ENCODE measurements at places on chromosomes 2 and 18. TPM values are rescaled to one million over a fixed set of nuclear protein-coding genes. Genes with fewer than 3 reads are reported as not detected.

DNA sequence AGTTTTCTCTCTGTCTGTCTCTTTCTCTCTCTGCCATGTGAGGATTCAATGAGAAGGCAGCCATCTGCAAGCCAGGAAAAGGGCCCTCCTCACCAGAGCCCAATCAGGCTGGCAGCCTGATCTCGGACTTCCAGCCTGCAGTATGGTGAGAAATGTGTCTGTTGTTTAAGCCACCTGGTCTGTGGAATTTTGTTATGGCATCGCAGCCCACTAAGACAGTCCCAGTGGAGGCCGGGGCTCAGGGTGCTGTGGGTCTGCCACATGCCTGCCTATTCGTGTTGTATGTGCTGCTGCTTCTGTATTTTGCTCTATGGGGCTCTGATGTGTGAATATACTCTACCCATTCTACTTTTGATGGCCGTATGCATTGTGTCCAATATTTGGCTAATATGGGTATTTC is 139.0 kb upstream of the HS6ST1 start:
- no peak for DNase-seq

DNA sequence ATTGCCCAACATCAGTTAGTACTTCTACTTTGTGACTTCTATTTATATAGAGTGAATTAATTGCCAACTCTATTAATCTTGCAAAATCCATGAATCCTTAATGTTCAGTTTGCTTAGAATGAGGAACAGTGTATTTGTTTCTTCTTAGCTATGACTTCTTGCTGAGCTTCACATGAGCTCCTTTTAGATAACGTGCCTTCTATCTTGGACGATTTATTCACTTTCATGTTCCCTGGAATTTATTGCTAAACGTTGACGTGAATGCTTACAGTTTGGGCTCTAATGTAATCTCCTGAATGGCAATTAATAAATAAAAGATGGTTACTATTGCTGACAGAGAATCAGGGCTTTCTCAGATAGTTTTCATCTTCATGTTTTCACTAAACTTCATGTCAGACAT is 384.5 kb upstream of the NRP2 start:
- no peak for DNase-seq

- DNase-seq, result no peak
These were observed 814.0 kb upstream of the ID2 start for GRCh38 chr2:7867867-7868266.

DNA sequence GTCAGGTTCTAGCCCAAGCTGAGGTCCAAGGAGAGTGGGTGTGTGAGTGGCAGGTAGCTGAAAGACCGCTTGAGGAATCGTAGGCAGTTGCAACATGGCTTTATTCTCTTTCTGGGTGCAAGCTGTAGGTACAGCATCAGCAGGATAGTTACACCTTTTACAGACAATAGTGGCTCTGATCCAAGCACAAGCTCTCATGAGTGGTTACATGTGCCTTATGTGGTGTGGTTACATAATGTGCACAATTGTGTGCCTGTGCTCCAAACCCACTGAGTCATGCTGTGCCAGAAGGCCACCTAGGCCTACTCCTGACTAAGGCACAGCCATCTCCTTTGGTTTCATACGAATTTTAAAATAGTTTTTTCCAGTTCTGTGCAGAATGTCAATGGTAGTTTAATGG is 227.6 kb downstream of the SATB2 start:
- no peak for DNase-seq

DNA sequence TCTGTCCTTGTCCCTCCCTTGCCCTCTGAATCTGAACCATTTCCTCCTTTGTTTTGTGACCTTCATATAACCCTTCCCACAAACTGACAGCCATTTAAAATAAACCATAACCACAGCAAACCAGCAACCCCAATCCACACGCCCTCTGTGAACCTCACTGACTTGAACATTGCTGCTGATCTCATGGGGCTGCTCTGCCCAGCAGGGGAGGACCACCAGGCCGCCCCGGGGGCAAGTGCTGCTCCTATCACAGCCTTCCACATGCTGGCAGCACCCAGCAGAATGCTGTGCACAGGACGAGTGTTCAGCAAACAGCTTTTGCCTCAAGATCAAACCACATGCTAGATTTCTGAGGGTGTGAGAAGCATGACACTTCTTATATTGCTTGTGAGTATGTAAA is 73.9 kb upstream of the UXS1 start:
- DNase-seq, result no peak

DNA sequence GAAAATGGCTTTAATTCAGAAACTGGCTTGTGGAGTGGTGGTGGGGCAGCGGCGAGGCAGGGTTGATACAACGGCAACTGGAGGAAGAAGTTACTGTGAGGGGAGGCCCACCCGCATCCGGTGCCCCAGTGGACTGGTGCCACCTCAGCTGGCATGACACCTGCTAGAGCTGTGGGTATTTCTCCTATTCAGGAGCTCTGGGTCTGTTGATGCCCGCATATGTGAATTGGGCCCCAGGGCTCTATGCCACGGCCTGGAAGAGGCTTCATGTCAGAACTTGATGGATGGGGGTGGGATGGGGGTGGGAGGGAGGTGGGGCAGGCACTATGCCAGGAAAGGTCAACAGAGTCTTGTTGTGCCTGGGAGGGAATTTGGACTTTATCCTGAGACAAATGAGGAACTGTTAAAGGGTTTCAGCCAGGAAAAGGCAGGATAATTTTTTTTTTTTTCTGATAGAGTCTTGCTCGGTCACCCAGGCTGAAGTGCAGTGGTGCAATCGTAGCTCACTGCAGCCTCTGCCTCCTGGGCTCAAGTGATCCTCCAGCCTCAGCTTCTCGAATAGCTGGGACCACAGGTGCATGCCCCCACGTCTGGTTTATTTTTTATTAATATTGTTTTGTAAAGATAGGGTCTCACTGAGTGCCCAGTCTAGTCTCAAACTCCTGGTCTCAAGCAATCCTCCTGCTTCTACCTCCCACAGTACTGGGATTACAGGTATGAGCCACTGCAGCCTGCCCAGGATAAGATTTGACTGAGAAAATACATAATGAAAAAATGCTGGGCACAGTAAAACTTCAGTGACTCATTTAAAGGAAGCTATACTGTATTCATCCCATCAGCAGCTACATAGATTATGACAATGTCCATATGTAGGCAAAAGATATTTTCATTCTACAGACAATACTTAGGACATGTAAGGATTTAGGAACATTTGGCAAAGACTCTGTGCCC is 52.6 kb downstream of the SH2D6 start:
- peak; percentile 19 for DNase-seq

- DNase-seq, result no peak
These were observed 9.3 kb upstream of the MTCL1 start for GRCh38 chr18:8695932-8696517.

GRCh38 chr2:203808046-203808750 is 59.4 kb upstream of the CTLA4 start:
- DNase-seq, result no peak

DNA sequence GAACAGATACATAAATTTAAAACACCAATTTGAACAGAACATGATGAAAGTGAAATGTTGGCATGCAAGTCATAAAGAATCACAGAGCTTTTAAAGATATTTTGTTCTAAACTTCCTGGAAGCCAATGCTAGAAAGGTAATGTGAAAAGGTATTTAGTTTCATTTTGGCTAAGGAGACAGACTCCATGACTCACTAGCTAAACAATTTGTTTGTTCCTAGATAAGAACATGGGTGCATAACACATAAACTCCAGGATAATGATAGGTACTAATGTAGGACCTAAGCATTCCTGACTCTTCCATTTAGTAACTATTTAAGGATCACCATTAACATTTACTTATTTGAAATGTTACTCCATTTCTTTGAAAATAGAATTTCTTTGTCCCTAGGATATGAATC is 292.5 kb upstream of the CNTNAP5 start:
- no peak for DNase-seq

DNA sequence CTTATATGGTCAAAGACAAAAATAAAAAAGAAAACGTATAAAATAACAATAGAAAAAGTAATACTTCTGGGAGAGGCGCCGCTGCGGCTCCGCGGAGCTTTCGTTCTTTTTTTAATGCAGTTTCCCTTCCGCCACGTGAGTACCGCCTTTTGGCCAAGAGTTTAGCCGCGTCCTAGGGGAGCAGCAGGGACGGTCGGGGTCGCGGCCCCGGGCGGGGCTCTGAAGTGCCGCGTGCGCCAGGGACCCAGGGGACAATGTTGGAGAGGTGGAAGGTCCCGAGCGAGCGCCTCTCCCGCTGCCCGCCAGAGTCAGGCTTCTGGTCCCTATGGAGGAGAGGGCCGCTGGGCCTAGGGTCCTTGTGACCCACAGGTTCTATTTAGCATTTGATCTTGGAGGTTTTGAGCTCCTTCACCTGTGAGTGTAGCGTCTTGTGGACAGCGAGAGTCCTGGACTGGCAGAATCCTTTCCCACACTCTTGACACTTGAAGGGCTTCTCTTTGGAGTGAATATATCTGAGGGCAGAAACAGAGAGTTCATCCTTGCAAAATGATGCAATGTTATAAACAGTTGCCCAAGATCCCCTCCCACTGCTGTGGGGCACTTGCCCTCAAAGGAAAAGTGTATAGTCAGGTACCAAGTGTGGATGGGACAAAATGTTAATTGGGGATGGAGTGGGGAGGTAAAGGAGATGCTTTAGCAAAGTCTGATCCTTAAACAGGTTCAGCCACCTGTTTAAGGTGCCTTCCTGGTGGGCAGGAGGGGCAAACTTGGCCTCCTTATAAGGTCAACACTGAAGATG is 6.3 kb downstream of the OSR1 start:
- no peak for DNase-seq

DNA sequence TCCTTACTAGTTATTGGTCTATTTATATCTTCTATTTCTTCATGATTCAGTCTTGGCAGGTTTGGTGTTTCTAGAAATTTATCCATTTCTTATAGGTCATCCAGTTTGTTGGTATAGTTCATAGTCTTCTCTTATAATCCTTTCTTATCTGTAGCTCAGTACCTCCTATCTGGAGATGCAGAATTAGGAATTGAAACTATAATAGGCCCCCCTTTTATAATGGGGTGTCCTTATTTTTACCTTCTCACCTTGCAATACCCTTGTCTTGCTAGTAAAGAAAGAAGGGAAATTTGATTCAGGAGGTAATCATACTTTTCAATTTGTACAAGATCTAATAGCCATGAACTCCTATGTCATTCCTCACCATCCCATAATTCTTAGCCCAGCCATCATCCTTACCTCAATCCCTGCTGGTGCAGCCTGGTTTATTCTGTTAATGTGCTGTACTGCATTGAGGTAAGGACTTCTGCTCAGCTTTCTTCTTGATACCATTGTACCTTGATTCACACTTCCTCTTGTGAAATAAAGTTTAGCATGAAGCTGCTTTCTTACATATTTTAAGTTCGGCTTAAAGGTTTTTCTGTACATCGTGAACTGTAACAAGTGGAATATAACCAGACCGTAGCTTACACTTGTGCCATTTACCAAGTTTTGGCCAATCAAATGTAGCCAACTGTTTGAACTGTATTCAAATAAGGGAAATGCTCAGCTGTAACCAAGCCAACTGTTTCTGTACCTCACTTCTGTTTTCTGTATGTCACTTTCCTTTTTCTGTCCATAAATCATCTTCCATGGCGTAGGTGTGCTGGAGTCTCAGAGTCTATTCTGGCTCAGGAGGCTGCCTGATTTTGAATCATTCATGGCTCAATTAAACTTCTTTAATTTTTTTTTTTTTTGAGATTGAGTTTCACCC is 40.1 kb upstream of the PTH2R start:
- DNase-seq, result no peak

GRCh38 chr2:189347540-189347939 is 93.7 kb upstream of the WDR75 start:
- DNase-seq, result no peak

DNA sequence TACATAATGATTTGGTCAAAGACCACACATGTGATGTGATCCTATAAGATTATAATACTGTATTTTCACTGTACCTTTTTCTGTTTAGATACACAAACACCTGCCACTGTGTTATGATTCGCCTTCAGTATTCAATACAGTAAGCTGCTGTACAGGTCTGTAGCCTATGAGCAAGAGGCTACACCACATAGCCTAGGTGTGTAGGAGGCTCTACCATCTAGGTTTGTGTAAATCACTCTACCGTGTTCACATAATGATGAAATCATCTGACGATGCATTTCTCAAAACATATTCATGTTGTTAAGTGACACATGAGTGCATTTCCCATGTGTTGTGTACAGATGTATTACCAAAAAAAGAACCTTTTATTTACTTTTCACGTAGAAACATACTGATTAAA is 74.5 kb downstream of the USP40 start:
- DNase-seq, result no peak

- DNase-seq, result no peak
These were observed 542.8 kb upstream of the ID2 start for GRCh38 chr2:8138923-8139667.

GRCh38 chr2:72719416-72719815 is 106.4 kb downstream of the EXOC6B start:
- peak; percentile 55 for DNase-seq

GRCh38 chr2:218129458-218130135 is 3.8 kb downstream of the CXCR2 start:
- no peak for DNase-seq

- DNase-seq, result no peak
These were observed 276.3 kb downstream of the RND3 start for GRCh38 chr2:150211164-150211631.

DNA sequence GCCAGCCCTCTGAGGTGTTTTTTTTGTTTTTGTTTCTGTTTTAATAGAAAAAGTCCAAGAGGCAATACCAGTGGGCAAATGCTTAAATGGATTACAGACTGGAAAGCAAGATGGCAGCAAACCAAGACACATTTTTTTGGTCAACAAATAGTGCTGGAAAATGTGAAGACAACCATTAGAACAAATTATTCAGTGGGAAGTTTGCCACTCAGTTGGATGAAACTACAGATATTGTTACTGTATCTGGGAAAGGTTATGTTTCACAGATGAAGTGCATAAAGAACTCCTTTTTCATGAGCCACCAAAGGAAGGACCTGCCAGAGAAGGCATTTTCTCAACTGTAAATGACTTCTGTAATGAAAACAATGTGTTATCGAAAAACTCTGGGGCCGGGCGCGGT is 93.0 kb upstream of the ODC1 start:
- DNase-seq, result no peak

The RAB27B gene
- polyA plus RNA-seq, result 0.32 TPM

The PCARE gene
- 1.3 TPM for polyA plus RNA-seq

The DPYSL5 gene
- polyA plus RNA-seq, result not detected

The ZAP70 gene
- polyA plus RNA-seq, result 0.37 TPM

Measured in kidney (tissue), 22 donors.